ENCODE measurements at places on chromosomes 13 and 19.

DNA sequence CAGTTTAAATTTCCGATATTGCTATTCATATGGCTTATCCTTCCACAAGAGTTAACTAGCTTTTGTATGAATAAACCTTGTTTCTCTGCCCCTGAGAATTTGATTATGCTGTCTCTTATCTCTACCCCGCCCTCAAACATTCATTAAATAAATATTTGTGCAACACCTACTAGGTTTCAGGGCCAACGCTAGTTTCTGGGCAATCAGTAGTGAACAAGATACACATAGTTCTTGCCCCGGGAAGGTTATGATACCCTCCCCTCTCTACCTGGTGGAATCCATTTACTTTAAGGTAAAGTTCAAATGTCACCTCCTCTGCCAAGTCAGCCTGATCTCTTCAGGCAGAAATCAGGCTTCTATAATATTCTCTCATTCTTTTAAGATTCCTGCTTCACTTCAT lies 16.6 kb upstream of the USP12 start:
- DNase-seq, result no peak

GRCh38 chr13:84315527-84315926 lies 433.3 kb upstream of the SLITRK1 start:
- DNase-seq, result no peak

DNA sequence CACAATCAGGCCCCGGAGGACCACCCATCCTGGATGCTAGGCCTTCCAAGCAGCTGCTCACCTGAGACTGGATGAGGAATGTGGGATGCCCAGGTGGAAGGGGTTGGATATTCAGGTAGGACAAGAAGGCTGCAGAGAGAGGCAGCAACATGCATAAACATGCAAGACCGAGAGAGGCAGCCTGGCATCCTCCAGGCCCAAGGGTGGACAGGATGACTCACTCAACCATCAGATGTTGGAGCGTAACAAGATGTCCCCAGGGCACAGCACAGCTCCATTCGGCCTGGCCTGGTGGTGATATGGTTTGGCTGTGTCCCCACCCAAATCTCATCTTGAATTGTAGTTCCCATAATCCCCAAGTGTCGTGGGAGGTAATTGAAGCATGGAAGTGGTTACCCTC lies 10.0 kb upstream of the CABP5 start:
- no peak for DNase-seq

- DNase-seq, result no peak
Measured at GRCh38 chr13:40983259-40983658, 35.9 kb downstream of the ELF1 start.

DNA sequence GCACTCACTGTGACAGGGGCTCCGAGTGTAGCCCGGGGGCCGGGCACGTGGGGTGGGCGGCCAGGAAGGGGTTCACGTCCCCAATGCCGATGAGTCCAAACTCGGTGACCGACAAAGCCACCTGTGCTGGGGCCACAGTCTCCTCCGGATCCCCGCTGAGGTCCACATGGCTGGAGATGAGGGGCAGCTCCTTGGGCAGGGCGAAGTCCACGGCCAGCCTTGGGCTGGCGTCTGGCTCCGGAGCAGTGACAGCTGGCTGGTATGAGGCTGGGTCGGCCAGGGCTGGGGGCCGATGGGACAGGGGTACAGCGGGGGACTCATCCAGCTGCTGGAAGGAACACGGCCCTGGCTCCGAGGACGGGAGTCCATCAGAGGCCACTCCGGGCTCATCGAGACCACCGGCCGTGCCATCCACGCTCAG lies 15.9 kb upstream of the PLPP2 start:
- DNase-seq, result no peak

All from NCI-H510A (cell line).